ENCODE measurements at places on chromosomes 5 and 9. TPM values are rescaled to one million over a fixed set of nuclear protein-coding genes. Genes with fewer than 3 reads are reported as not detected.

The PCDHAC2 gene
- 0.07 TPM for total RNA-seq

The UGT3A2 gene
- 0.32 TPM for total RNA-seq

The FOXD4L6 gene
- not detected for total RNA-seq

The TMEM267 gene
- total RNA-seq = 6.7 TPM

The LTC4S gene
- total RNA-seq = 4.5 TPM

GRCh38 chr5:124522992-124523391 is 223.4 kb downstream of the ZNF608 start:
- DNase-seq = no peak

GRCh38 chr5:3602785-3603502 is 7.3 kb downstream of the IRX1 start:
- DNase-seq = peak; percentile 55

GRCh38 chr5:66718374-66719002 is 122.3 kb downstream of the MAST4 start:
- no peak for DNase-seq

DNA sequence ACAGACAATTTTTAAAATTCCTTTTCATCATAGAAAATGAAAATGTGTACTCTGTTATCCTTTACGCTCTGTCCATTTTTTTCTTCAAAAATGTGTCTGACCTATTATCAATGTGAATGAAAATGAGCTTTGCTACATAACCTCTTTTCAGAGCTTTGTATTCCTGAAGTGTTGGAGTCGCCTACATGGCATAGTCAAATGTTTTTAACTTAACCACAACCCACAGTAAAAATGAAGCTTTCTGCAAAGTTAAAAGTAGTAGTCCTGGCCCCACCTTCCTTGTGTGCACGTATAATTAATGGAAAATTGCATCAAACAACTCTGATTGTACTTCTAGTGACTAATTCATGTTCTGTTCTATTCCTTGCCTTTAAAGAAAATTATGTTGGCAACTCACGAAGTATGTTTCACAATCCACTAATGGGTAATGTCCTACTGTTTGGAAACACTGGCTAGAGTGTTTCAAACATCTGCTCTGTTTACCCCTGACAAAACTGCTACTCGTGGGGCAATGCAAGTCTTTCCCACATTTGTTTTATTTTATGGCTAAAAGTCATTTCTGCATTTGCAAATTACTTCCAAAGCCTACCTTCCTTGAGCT is 18.6 kb upstream of the PSAT1 start:
- no peak for DNase-seq

DNA sequence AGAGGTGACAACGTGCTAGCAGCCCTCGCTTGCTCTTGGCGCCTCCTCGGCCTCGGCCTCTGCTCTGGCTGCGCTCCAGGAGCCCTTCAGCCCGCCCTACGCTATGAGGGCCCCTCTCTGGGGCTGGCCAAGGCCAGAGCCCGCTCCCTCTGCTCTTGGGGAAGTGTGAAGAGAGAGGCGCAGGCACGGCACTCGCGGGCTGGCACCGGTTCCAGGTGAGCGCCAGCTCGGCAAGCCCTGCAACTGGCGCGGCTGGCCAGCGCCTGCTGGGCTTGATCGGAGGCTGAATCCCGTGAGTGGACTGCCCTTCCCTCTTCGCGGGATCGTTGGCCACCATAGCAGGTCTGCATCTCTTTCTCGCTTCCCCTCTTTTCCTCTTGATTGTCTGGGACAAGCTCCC is 298.0 kb upstream of the PTPRD start:
- no peak for DNase-seq

GRCh38 chr9:86298873-86299272 is 16.5 kb upstream of the ISCA1 start:
- DNase-seq = no peak

GRCh38 chr9:128384801-128385495 is 13.8 kb downstream of the URM1 start:
- no peak for DNase-seq

All from heart left ventricle (tissue), 16 donors.